ENCODE measurements at places on chromosomes 11 and 22.

DNA sequence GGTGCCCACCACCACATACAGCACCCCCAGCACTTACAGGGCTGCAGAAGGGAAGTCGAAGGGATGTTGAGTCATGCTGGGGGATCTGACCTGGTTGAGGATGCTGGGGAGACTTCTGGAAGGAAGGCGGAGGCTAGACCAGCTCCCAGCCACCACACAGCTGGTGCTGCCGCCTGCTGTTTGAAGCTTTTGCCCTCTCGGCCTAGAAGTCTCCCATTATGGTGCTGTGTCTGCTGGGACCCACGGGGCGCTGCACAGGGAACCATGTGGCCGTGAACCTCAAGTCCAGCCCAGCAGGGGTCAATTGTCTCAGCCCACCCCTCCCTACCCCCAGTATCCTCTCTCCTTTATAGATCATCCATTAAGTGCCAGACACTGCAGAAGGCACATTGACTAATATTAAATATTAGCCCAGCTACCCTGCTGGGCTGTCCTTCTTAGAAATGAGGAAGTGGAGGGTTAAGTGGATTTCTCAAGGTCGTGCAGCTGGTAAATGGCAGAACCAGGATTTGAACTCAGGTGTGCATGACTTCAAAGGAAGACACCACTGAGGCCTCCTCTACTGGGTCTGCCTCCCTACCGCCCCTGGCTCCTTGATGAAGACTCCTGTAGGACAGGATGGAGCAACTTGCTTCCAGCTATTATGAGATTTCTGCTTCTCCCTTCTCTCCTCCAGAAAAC lies 49.7 kb downstream of the CYTH4 start:
- DNase-seq = no peak

- DNase-seq = no peak
Measured at GRCh38 chr11:71490731-71491390, 36.2 kb upstream of the KRTAP5-7 start.

GRCh38 chr11:70494559-70495350 lies 96.4 kb downstream of the CTTN start:
- DNase-seq = no peak

GRCh38 chr11:126808296-126808695 lies 192.3 kb downstream of the KIRREL3 start:
- no peak for DNase-seq

DNA sequence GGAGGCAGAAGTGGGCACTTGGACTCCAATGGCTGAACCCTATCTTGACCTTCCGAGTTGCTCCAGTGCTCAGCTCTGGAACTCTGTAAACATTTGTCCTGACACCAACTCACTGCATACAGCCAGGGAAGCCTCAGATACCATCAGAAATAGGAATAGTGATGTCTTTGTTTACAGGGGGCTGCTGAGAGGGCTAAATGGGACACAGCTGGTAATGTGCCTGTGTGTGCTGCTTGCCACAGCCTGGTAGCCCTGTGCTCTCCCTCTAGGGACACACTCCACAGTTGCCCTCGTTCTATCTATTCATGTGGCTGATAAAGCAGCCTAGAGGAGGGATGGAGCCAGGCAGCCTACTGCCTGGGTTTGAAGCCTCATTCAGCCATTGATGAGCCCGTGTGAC lies 559.8 kb downstream of the MIAT start:
- DNase-seq = no peak

DNA sequence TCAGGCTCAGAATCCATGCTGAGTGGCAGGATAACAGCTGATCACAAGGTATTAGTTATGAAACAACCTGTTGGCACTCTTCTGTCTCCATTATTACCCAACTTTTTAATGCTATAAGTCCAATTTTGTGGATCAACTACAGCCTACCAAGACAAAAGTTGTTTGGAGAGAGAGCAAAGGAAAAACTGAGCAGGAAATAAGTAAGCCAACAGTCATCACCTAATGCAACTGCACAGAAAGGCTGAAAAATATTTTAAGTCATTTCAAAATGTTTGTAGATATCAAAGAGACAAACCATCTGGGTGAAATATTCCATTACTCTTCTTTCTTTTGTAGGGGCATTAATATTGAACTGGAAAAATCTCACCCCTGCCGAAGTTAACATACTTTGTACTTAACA lies 41.6 kb downstream of the FDX1 start:
- no peak for DNase-seq

DNA sequence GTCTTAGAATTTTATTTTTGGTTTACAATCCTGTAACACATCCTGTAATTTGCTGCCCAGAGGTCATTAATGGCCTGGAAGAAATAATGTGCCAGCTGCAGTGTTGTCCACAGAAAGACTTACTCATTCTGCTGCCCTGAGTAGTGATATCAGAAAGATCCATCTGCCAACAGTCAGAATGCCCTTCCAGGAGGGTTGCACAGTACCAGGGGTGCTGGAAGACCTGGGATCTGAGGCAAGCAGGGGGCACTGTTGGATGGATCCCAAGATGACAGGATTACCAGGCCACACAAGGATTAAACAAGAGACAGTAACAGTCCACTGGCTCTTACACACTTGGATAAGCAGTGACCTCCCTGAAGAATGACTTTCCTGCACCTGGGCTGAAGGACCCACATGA lies 93.8 kb upstream of the TOP3B start:
- no peak for DNase-seq

- DNase-seq = no peak
Measured at GRCh38 chr11:83392556-83392955, 106.4 kb upstream of the CCDC90B start.

DNA sequence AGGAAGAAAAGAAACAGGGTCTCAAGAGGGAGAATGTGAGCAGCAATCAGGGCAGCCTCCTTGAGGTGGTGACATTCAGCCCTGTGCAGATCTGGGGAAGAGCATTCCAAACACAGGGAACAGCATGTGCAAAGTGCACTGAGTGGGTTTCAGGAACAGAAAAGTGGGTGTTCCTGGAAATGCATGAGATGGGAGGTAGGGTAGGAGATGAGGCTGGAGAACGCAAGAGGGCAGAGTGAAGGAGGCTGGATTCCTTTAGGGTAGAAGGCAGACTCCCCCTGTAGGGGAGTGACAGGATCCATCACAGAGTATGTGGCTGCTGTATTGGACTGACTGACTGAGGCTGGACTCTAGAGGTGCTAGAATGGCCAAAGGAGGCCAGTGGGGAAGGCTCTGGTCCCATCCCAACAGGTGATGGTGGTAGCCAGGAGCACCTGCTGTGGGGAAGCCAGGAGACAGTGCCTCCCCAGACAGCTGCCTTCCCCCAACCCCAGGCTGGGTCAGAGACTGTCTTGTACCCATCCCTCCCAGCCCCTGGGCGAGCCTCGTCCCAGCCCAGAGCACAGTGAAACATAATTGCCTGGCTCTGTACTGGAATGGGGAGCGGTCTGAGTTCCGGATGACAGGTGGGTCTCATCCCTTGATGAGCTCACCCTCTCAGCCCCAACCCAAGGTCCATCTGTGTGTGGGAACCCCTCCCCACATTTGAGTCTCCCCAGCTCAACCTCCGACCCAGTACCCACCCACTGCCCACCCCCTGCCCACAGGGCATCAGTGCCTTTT lies 419.4 kb downstream of the MN1 start:
- no peak for DNase-seq

DNA sequence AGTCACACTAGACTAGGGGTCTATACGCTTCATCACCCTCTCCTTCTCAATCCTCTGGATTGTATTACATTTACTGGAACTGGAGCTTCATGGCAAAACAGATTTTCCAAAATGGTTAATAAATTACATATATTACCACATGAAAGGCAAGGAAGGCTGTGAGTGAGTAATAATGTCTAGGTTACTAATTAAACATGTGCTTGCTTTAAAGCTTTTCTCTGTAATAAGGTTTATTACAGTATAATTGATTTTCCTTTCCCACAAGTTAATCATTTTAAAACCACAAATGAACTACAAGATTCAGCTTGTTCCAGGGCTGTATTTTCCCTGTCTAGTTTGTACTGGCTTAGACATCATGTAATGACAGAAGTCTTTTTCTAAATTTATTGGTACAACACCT lies 25.6 kb downstream of the MMP13 start:
- DNase-seq = no peak

GRCh38 chr11:99376463-99376862 lies 355.7 kb downstream of the CNTN5 start:
- no peak for DNase-seq

- DNase-seq = no peak
Measured at GRCh38 chr11:16789560-16790485, 51.4 kb downstream of the C11orf58 start.

- no peak for DNase-seq
Measured at GRCh38 chr11:60657888-60658287, 41.5 kb upstream of the MS4A8 start.

GRCh38 chr22:42560381-42560780 lies 6.6 kb downstream of the SERHL2 start:
- no peak for DNase-seq

- DNase-seq = no peak
Measured at GRCh38 chr11:78197816-78198215, 9.1 kb downstream of the USP35 start.

DNA sequence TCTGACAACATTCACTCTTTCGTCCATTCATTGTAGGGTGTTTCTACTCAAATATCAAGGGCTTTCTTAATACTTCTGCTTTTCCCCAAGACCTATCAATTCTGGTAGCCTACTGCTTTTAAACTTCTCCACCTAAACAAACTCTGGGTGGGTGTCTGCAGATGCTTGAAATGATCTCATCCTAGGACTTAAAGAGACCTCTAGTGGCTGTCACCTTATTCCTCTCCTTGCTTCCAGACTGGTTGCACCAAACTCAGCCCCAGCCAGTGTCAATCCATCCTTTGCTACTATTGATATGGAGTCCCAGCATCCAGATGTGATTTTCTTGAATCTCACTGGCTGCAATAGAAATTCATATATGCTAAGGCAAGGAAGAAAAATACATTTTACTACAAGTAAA lies 274.7 kb downstream of the NXPE2 start:
- no peak for DNase-seq

DNA sequence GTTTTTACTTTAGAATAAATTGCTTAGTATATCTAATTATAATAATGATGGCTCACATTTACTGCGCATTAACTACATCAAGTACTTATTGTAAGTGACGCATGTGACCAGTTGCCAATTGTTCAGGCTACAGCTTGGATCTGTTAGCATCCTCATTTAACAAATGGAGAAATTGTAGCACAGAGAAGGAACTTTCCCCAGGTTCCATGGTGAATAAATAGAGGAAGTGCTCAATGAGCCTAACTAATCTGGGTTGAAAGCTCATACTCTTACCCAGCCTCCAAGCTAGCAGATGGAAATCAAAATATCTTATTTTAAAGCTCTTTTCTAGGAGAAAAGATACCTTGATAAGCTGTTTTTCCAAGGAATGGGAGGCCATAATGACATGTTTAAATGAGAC lies 19.8 kb downstream of the MMP27 start:
- no peak for DNase-seq

DNA sequence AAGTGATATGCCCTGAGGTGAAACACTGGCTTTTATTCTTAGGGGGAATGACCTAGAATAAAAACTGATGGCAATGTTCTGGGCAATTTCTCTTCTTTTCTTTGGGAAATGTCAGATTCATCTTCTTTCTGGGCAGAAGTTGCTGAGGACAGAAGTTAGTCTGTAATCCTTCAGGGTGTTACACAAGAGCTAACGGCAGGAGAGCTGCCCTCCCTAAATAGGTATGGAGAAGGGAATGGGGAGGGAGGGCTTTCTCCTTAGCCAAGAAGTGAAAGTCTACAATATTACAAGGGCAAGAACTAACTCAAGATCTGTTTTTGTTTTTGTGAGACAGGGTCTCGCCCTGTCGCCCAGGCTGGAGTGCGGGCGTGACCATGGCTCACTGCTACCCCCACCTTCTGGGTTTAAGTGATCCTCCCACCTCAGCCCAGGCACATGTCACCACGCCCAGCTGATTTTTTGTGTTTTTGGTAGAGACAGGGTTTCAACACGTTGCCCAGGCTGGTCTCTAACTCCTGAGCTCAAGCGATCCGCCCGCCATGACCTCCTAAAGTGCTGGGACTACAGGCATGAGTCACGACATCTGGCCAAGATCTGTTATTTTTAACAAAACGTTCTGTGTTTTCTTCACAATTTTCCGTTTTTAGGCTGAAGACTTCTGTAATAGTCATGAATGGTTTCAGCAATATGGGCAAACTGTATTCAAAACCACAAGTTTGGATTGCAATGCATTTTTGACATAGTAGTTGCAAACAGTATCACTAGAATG lies 7.2 kb downstream of the PIWIL4 start:
- DNase-seq = no peak

DNA sequence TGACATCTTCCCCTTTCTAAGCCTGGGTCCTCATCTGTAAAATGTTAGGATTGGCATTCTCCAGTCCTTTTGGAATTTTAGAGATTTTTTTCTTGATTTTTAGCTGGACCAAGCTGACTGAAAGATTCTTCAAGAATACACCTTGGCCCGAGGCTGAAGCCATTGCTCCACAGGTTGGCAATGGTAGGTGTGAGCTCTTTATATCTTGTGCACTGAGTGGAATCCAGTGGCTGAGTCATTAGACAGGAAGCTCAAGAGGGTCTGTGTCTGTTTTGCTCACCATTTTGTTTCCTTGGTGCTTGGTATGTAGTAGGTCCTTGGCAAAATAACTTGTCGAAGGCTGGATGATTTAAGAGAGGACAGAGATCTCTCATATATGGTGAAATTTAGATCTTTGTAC lies 6.2 kb downstream of the EIF3L start:
- DNase-seq = no peak

All from activated CD4-positive, alpha-beta T cell treated with anti-CD3 and anti-CD28 coated beads for 1 hour (primary cell).